ENCODE measurements at places on chromosomes 6 and 20.

DNA sequence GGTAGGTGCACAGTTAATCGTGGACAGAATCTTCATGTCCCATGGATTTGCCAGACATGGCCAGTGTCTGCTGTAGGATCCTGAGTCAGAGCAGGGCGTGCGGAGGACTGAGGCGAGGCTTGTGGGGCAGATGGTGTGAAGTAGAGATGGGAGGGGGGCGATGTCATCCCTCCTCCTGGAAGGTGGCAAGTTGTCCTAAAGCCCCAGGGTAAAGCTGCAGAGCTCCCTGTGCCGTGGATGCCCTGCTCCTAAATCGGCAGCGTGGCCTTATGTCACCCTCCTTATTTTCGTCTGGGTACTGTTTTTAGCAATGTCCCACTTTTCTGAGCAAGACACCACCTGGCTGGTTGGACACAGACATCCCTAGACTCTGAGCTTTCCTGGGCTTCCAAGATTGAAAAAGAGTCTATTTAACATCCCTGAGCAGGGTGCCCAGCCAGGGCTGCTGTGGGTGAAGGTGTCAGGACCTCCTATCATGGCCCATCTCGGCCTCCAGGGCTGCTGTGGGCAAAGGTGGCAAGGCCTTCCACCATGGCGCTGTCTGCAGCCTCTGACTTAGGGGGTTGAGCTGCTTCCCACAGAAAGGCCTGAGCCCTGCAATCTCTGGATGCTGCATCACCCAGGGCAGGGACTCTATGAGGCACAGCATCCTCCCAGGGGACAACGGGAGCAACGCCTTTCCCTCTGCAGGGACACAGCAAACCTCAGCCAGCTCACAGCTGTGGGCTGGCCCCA, 145.4 kb downstream of the TTLL2 start:
- DNase-seq = no peak

DNA sequence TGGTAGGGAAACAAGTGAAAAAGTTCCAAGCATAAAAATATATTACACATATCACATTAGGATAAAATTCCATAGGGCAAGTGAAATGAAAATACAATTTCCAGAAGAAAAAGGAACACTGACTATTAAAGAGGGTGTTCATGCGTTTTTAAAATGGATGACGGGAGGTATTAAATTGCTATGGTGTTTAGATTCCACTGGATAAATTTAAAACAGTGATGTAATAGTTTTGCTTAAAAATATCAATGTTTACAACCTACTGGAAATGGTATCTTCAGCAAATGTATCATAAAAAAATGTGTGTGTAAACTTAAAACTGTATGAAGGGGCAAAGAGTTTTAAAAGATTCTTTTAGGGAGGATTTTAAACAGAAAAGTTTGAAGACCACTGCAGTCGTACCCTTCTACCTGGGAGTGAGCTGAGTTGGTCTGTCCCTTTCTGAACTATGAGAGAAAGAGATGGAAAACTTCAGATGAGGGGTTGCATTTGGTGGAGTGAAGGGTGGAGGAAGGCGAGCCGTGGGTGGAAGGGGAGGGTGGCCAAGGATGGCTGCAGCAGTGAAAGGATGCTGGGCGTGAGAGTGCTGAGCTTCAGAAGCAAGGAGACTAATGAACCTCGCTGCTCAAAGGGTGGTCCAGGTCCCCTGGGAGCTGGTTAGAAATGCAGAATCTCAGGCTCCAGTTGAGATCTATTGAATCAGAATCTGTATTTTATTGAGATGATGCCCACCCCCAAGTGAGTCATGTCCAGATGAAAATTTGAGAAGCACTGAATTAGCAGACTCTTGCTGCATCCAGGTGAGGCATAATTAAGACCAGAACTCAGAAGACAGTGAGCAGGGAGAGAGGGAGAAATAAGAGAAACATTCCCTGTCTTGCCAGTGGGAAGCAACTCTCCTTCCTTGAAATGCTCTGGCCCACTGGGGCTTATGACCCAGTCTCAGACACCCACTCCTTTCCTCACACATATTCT, 54.5 kb upstream of the MRPS10 start:
- DNase-seq = no peak

DNA sequence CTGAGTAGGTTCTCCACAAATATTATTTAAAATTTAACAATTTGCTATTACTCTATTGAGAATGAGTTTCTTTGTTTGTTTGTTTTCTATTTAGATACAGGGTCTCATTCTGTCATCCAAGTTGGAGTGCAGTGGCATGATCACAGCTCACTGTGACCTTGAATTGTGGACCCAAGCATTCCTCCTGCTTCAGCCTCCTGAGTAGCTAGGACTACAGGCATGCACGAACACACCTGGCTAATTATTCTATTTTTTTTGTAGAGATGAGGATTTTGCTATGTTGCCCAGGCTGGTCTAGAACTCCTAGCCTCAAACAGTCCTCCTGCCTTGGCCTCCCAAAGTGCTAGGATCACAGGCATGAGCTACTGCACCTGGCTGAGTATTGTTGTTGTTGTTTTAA, 122.2 kb downstream of the PHF3 start:
- no peak for DNase-seq

GRCh38 chr6:158808941-158809678, 10.1 kb downstream of the EZR start:
- peak; percentile 31 for DNase-seq

GRCh38 chr6:21603082-21603952, 9.8 kb downstream of the SOX4 start:
- no peak for DNase-seq

DNA sequence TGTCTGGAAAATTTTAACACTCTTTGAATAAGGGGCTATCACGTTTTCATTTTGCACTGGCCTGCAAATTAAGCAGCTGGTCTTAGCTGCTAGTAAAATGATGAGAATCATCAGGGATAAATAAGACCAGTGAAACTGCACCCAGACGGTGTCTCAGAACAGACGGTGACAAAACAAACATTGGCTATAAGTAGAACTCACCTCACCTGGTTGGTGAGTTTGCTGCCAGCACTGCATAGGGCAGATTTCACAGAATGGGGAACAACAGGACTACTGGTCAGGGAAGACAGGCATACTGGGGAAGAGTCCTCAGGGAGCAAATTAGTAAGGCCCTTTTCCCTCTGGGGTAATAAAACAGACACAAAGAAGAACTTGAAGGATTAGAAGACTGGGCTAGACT, 175.9 kb upstream of the CITED2 start:
- DNase-seq = no peak
